ENCODE measurements at places on chromosomes 1 and 21. TPM values are rescaled to one million over a fixed set of nuclear protein-coding genes. Genes with fewer than 3 reads are reported as not detected.
A peak's percentile ranks its signal among the peaks of the same experiment; 100 is the strongest.

Gene RGS16
- total RNA-seq: 3.1 TPM

Gene TMEM52
- total RNA-seq: 0.69 TPM

Gene PLA2G2F
- not detected for total RNA-seq

Gene EXO1
- 1.6 TPM for total RNA-seq

Gene NBPF4
- not detected for total RNA-seq

DNA sequence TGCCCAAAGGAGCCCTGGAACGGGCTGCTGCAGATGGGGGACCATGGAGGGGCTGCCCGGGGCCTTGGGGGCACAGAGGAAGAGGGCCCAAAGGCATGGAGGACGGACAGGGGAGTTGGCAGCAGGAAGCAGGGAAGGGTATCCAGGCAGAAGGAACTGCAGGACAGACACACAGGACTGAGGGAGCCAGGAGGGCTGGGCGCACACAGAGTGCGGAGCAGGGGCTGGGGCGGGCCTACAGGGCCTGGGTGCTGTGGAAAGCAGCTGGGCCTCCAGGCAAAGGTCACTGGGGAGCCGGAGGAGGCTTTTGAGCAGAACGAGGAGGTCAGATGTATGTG lies 28.1 kb downstream of the KRTAP10-1 start:
- no peak for DNase-seq

- DNase-seq: no peak
These were observed 167.9 kb upstream of the C8B start for GRCh38 chr1:57133686-57134085.

GRCh38 chr1:18112611-18113010 lies 5.0 kb downstream of the IGSF21 start:
- DNase-seq: no peak

DNA sequence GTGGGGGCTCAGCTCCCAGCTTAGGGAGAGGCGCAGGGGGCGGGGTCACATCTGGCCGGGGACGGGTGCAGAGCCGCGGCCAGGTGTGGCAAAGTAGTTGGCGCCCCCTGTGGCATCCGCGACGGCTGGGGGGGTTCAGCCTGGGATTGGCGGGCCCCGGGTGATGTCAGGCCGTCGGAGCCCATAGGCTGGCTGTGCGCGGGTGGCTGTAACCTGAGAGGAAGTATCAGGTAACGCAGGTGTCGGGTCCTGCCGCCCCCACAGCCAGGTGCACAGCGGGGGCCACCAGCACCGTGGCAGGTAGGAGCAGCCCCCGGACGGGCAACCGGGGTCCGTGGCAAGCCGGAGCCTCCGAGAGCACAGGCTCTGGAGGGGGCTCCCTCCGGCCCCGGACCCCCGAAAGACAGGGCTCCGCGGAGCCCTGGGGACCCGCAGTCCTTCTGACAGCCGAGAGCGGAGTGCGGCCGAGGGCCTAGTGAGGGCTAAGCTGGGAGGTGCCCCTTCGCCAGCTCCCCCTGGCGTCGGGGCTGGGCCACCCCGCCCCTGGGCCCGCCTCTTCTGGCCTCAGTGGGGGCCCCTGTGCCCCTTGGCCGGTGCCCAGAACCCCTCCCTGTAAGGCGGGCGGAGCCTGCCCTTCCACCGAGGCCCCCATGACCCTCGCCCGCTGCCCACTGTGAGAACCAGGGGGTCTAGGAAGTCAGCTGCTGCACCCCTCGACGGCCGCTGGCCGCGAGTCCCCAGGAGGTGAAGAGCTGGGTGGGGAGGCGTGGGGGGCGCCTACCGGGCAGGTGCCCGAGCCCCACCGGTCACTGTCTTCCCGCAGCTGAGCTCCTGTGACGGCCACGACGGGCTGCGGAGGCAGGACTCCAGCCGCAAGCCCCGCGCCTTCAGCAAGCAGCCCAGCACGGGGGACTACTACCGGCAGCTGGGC lies 17.9 kb downstream of the TNFRSF25 start:
- DNase-seq: peak; percentile 66

GRCh38 chr1:45674478-45674877 lies 11.9 kb downstream of the GPBP1L1 start:
- no peak for DNase-seq

GRCh38 chr21:33256019-33256418 lies 10.1 kb upstream of the IL10RB start:
- no peak for DNase-seq

DNA sequence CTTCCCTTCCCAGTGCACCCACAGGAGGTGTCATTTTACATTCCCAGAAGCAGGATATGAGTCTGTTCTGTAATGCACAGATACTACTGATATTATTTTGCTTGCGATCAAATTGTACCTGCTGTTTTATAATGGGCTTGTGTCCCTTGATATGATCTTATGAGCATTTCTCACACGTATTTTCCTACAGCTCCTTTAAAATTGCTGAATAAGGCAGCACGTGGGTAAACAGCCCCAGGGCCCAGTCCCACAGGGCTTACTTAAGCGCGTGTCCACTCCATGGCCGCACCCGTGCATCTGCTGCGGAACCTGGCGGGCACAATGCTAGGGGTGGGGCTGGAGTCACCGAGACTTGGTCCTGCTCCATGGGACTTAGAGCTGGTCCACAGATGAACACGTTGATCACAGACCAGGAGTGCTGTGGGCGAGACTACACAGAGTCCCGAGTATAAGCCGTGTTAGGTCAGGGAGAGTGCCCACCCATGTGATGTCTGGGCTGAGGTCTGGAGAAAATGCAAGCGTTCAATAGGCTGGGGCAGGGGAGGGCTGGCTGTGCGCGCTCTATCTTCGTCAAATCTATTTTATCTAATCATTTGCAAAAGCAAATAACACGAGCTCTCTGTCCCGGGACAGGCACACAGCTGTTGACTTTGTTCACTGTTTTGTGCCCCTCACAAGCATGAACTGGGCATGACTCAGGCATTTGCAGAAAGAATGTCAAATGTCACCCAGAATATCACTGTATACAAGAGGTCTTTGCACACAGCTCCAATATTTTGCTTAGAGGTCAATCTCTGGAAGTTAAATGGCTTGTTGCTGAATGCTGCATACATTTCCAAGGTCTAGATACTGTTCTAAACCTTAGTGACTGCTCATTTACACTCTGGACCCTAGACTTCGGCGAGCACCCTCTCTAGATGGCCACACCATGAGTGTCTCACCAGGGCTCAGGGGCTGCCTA lies 119.3 kb downstream of the CRYAA start:
- no peak for DNase-seq

GRCh38 chr1:186828611-186829454 lies at the start of gene PLA2G4A:
PLA2G4A (plus strand) TSS chr1:186828949; CDS start chr1:186854355, 25,406 bp downstream.
- peak; percentile 35 for DNase-seq

GRCh38 chr1:212819726-212820125 lies 27.7 kb downstream of the SPATA45 start:
- DNase-seq: no peak

DNA sequence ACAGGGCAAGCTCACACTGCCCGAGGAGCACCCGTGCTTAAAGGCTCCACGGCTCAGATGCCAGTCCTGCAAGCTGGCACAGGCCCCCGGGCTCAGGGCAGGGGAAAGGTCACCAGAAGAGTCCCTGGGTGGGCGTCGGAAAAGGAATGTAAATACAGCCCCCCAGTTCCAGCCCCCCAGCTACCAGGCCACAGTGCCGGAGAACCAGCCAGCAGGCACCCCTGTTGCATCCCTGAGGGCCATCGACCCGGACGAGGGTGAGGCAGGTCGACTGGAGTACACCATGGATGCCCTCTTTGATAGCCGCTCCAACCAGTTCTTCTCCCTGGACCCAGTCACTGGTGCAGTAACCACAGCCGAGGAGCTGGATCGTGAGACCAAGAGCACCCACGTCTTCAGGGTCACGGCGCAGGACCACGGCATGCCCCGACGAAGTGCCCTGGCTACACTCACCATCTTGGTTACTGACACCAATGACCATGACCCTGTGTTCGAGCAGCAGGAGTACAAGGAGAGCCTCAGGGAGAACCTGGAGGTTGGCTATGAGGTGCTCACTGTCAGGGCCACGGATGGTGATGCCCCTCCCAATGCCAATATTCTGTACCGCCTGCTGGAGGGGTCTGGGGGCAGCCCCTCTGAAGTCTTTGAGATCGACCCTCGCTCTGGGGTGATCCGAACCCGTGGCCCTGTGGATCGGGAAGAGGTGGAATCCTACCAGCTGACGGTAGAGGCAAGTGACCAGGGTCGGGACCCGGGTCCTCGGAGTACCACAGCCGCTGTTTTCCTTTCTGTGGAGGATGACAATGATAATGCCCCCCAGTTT lies 1.3 kb downstream of the CELSR2 start:
- no peak for DNase-seq

DNA sequence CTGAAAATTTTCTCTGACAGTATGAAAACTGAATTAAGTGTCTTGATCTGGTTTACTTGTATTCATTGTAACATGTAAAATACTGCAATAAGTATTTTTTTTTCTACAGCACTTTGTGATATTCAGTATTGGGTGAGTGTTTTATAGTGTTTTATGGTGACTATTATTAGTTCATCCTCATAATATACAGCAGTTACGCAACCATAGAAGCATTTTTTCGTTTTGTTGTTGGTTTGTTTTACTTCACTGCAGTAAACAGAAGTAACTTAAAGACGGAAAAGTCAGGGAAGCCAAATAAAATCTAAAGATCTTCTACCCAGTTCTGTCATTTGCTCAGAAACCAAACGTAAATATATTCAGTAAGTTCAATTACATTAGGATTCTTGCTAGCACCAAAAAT lies 250.0 kb downstream of the TPR start:
- no peak for DNase-seq

GRCh38 chr1:93675271-93675670 lies 6.4 kb downstream of the BCAR3 start:
- DNase-seq: no peak
